ENCODE measurements at places on chromosomes 4 and X.

DNA sequence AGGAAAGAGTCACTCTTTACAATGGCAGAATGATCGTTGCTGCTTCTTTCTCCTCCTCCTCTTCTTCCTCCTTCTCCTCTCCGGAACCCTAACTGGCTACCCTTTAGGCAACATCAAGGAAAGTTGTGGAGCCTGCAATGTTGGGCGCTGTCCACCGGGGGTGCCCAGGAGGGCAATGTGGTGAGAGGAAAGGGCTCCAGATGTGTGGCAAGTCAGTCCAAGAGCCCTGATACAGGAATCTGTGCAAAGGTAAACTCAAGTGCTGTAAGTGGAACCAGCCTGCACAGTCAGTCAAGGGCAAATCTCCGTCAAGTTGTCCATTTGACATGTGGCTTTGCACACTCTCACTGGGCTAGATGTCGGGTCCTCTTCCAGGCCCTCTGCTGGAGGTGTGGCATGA is 2.8 kb downstream of the RTL5 start:
- DNase-seq, result no peak

DNA sequence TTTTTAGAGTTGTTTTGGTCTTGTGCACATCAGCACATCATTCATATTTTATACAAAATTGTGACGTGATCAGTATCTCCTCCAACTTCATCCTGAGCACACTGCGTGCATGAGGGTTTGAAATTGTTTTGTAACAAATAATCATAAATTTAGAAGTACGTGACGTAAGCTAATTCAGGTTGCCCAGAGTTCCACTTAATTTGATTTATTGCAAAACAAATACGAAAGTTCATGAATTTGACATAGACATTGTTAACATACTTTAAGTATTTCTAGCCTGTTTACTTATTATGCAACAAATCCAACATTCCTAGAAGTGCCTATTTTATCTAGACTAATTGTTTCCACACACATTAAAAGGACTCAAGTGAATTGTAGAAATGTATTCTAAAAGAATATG is 48.3 kb downstream of the MAP7D3 start:
- no peak for DNase-seq

GRCh38 chrX:112827292-112827903 is 13.2 kb downstream of the AMOT start:
- no peak for DNase-seq

DNA sequence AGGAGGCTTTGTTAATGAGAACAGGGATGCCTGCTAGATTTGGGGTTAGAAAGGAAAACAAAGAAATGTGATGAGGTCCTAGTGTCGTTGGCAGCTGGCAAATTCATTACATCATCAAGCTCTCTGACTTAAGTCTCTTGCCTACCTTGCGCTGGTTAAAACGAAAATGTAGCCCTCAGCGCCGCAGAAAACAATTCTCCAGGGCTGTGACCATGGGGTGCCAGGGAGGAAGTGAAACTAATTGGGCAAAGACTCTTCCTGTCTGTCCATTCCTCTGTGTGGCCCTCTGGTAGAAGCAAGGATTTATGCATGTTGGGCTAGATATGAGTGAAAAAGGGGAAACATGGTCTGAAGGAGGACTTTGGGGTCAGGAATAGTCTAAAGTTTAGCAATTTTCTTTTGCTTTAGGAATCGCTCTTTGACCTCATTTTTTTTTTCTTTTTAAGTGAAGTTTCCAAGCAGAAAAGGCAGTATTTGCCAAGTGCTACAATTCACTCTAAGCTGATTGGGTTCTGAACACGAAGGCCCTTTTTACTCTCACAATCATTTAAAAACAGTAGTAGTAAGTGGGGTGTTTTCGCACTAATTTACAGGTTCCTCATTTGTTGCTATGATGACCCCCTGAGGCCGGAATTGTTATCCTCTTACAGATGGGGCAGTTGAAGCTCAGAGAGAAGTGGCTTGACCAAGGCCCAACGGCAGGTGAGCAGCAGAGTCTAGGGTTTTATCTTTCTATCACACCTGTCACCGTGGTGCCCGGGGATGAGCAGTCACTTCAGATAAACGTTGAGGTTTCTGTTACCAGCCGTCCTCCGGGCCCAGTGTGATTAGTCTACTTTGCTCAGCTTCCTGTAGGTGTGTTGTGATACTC is 27.3 kb upstream of the CHRNA9 start:
- DNase-seq, result no peak

DNA sequence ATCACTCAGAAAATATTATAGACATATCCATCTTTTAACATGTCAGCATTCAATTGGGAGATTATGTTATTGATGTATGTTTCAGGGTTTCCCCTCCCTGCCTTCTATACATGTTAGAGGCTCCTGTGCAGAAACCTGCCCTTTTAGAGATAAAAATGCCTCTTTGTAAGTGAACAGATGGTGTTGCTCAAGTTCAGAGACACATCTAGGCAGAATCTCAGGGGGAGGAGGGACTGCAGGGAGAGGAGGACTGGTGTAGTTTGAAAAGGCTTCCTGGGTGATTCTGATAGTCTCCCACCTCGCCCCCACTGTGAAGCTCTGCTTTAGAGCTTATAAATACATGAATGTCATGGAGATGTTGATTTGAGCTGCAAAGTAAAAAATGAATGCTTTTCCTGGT is 12.0 kb upstream of the UNC5C start:
- no peak for DNase-seq

- DNase-seq, result no peak
Measured at GRCh38 chr4:148094149-148094548, 348.1 kb downstream of the NR3C2 start.

- no peak for DNase-seq
Measured at GRCh38 chrX:41245641-41246040, 88.3 kb upstream of the DDX3X start.

DNA sequence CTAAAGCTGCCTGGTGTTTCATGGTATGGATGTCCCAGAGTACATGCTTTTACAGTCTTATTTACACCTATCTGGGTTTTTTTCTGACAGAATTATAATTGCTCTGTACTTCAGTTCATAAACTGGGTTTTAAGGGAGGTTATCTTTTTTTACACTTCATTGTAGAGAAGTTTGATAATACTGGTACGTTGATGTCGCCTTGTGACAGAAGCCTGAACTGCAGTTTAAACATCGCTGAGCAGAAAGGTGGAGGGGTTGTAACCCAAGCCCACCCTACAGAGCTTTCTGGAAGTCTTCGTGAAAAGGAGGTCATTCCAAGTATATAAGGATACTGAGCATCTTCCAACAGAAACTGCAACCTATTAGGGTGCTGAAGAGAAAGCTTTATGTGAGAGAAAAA is 46.4 kb downstream of the BEX1 start:
- DNase-seq, result no peak

- no peak for DNase-seq
Measured at GRCh38 chr4:147732518-147733235, 789 bp downstream of the ARHGAP10 start.

GRCh38 chrX:64184396-64184795 is 21.1 kb downstream of the AMER1 start:
- no peak for DNase-seq

DNA sequence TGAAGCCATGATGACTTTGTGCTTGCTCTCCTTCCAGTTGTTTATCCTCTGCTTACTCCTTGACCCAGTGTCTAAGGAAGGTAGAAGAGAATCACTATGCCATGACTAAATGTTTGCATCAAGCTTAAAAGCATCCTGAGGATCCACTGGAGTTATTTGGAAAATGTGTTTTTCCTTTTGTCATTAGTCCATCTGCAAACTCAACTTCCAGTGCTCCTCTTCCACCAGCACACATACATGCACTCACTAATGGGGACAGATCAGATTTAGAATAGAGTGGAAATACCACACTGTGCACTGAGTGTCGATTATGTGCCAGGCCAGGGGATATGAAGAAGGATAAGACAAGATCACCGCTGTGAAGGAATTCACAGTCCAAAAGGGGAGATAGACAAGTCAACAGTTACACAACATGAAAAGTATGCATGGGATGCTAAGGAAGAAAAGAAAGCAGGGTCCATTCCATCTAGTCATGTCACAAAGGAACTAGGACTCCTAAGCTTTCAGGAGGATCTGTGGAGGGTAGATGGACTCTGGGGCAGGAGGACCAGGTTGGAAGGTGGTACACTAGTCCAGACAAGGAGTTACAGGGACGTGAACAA is 1.9 kb downstream of the OCIAD2 start:
- no peak for DNase-seq

DNA sequence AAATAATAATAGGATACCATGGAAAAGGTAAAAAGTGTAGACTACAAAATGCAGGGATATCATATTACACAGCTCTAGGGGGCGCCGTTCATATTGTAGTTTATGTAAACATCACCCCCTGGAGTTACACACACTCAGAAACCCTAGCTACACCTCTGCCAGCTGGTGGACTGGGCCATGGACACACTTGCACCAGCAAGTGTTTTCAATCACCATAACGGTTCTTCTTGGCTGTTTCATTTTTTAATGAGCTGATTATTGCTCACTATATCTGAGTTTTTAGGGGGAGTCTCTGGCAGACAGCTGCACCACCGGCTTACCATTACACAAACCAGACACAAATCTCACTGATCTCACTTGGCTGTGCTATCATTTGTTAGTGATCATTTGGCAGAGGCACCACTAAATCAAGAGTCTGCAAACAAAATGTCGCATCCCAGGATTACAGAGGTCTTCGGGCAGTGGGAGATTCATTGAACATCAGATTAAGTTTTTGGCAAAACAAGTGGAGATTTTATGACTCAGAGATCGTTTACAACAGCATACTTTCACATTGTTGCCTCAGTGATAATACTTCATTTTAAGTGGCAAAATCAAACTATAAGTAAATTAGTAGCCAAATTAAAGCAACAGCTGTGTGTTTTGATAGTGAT is 185.7 kb downstream of the UNC5C start:
- DNase-seq, result no peak

GRCh38 chr4:108559911-108560310 is 60.5 kb upstream of the RPL34 start:
- no peak for DNase-seq

GRCh38 chr4:158906073-158906472 is 137.2 kb downstream of the FNIP2 start:
- no peak for DNase-seq

DNA sequence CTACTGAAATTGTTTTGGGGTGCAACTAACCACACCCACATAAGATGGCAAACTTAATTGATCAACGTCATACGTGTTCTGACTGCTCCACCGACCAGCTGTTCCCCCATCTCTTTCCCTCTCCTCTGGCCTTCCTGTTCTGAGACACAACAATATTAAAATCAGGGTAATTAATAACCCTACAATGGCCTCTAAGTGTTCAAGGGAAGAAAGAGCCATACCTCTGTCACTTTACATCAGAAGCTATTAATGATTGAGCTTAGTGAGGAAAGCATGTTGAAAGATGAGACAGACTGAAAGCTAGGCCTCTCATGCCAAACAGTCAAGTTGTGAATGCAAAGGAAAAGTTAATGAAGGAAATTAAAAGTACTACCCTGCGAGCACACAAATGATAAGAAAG is 173.9 kb upstream of the FTHL17 start:
- no peak for DNase-seq

DNA sequence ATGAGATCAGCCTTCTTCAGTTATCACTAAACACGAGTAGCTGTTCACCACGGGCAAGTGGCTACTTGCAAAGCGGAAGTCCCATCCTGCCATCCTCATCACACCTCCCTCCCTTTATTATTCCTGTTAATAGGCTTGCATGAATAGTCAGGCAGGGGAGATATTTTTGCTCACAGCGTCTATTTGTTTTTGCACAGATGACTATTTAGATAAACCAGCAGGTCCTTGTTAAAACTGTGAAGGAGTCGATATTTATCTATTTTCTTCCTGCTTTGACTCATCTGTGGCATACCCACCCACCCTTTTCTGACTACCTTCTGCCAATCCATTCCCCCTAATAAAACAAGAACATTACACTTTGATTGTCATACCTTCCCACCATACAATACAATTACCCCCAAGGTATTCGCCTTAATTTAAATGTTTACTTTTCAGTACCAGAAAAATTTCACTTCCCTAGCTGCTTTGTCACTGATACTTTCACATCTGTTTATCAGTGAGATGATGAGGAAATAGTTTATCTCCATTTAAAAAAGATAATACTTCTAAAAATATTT is 96.6 kb upstream of the BANK1 start:
- no peak for DNase-seq

DNA sequence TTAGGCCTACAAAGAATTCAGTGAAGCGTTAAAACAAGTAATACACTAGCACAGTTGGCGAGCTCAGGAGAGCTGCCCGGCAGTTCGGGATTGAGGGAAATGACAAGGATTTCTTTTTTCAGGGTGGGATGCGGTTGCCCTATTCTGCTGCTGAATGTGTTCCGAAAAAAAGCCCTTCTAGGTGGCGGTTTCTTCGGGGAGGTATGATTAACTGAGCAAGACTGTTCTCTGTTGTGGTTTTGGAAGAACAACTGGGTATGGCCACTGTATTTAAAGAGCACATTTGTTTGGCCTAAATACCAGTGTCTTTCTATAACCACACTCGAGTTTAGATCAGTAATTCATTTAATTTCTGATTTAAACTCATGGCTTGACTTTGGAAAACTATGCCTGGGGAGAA is 459.7 kb upstream of the FAT1 start:
- no peak for DNase-seq

DNA sequence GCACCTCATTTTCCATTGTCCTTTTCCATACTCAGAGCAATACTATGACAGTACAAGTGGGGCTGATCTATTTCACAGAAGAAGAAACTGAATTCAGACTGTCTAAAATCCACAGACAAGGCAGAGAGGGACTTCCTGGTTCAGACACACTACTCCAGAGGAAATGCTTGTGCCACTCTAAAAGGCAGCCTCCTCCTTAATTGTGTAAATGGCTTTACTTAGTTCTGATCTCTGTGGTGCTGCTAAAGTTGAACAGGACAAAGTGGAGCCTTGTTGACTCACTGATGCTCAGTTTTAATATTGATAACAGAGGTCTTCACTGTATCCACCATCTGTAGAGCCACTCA is 122.4 kb downstream of the KIT start:
- DNase-seq, result no peak

DNA sequence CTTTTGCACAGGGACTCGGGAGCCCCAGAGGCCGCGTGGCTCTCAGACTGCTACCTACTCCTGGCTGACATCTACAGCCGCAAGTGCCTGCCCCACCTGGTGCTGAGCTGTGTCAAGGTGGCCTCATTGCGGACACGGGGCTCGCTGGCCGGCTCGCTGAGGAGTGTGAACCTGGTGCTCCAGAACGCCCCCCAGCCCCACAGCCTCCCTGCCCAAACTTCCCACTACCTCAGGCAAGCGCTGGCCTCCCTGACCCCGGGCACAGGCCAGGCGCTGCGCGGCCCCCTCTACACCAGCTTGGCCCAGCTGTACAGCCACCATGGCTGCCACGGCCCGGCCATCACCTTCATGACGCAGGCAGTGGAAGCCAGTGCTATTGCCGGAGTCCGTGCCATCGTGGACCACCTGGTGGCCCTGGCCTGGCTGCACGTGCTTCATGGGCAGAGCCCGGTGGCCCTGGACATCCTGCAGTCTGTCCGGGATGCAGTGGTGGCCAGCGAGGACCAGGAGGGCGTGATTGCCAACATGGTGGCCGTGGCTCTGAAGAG is 28.8 kb downstream of the SH3TC1 start:
- DNase-seq, result no peak

DNA sequence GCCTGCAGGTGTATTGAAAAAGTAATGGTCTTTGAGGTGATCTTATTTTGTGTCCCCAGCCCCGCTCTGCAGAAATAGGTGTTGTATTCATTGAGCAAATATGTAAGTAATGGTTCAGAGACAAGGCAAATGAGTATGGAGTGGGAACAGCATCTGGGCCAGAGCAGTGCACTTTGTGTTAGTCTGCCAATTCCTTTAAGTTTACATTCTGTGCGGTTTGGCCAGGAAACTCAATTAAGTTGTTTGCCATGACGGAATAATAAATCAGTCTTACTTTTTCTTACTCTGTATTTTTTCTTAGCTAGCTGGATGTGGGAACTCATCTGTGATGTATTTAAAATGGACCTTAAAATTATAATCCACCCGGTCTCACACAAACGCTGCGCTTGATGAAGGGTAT is 12.6 kb downstream of the DCLK2 start:
- no peak for DNase-seq
